ENCODE measurements at places on chromosomes 2 and 18.

- DNase-seq, result no peak
Measured at GRCh38 chr2:148667113-148667836, 22.7 kb downstream of the EPC2 start.

GRCh38 chr2:112646102-112646719 lies 472 bp downstream of the SLC20A1 start:
- DNase-seq, result peak; percentile 31

- no peak for DNase-seq
Measured at GRCh38 chr18:65623676-65624075, 127.1 kb upstream of the CDH7 start.

DNA sequence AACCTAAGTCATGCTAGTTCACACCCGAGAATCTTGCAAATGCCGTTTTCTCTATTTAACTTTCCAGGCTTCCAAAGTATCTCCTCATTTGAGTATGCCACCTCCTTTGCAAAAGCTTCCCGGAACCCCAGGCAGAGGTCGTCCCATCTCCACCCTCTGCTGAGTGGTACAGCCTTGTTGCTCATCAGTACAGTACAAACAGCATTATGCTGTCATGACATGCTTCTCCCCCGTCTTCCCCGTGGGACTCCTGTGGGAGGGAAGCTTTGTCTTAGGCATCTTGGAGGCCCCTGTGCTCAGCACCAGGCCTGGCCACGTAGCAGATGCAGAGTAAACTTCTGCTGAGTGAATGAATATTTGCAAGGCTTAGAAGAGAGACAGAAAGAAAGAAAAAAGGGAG lies 102.7 kb downstream of the CDCA7 start:
- no peak for DNase-seq

GRCh38 chr2:27596627-27597026 lies 13.8 kb downstream of the ZNF512 start:
- no peak for DNase-seq

DNA sequence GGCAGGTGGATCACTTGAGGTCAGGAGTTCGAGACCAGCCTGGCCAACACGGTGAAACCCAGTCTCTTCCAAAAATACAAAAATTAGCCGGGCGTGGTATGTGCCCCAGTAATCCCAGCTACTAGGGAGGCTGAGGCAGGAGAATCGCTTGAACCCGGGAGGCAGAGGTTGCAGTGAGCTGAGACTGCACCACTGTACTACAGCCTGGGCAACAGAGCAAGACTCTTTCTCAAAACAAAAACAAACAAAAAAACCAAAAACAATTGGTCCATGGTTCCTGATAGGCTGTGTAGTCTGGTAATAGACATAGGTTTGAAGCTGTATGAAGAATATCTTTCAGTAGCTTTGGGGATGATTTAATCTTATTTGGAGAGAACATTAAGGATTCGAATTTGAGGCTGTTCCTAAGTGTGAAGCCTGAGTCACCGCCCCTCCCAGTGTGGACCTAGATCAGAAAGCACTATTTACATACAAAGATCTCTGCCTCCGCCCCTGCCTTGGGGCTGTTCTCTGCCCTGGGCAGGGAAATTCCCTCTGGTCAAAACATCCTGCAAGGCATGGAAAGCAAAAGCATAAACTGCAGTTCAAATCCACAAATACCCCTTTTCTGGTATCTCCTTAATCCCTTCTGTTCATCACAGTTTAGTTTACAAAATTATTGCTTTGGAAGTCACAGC lies 52.8 kb upstream of the PMAIP1 start:
- no peak for DNase-seq

DNA sequence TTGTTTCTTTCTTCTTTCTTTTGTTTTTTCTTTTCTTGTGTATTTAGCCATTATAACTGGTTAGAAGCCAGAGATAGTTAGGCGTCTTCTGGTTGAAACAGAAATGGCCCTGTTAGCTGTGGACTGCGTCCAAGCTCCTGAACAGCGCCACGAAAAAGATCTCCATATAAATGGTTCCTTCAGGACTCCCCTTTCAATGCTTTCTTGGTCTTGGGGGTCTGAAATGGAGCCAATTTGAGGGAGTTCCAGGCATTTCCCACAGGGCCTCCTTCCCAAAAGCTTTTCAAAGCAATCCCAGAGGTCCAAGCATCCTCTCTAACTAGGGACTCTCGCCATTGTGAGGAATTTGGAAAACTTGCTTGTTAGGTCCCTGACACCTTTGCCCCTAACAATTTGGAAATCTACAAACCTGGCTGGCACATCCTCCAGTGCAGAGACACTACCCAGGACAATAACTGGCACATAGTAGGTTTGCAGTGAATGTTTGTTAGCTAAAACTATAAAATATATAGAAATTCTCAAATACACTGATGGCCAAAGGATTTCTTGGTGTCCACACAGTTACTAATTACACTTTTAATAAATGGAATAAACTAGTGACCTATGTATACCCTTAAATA lies 80.1 kb downstream of the MYCN start:
- DNase-seq, result no peak

DNA sequence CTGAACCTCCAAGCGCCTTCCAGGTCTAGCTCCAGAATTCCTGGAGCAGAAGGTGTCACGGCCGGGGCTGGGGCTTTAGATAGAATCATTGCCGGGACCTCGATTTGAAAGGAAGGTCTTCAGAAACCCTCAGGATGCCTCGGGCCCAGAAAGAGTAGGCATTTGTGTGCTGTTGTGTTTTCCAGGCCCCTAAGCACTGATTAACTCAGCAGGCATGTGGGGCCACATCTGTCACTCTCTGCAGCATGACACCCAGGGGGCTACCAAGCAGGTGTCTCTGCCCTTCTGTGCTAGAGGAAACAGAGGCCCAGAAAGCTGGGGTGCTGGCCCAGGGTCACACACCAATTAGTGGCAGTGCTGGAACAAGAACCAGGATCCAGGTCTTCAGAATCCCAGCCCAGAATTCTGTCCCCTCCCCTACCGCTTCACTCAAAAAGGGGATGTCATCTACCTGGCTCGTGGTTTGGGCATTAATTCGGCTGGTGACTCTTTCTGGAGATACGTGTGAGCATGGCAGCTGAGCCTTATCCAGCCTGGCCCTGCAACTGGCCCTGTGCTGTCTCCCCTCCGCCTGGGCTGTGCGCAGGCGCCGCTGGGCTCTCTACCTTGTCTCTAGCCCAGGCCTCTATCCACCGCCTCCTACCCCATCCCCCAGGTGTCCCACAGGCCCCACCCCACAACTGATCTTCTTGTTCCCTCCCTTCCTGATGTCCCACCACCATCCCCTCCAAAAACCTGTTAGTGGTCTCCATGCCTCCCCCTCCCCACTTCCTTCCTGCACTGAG lies 245.4 kb downstream of the ATAD2B start:
- no peak for DNase-seq

DNA sequence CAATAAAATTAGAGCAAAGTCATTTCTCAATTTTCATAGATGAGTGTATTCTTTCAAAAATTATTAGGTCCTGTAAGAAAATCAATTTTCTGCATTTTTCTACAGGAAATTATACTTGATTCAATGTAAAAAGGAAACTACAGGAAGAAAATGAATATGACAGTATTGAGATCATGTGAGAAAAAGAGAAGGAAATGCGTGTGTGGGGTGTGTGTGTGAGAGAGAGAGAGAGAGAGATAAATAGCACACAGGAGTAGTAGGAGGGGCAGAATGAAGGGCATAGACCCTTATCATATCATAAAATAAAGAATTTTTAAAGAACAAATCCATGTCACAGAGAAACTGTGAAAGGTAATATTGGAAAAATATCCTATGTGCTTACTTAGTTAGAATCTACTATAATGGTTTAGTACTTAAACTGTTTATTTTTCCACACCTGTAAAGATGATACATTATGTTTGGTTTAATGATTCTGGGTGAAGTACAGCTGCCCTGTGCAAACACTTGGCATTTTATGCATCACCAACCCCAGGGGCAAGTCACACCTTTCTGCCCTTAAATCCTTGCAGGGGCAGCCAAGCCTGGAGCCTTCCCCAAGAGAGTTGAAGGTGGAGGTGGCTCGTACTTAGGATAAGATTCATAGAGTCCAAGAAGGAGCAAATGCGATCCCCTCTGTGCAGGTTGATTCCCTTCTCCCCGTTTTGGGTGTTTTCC lies 276.4 kb downstream of the TGIF1 start:
- DNase-seq, result no peak
